OCI-LY7 (cell line): ENCODE measurements at places on chromosomes 7 and 10. TPM values are rescaled to one million over a fixed set of nuclear protein-coding genes. Genes with fewer than 3 reads are reported as not detected.
A peak's percentile ranks its signal among the peaks of the same experiment; 100 is the strongest.

GRCh38 chr10:106816318-106817085 is 348.0 kb downstream of the SORCS1 start:
- DNase-seq: no peak

GRCh38 chr7:15081891-15082290 is 179.3 kb upstream of the DGKB start:
- DNase-seq: no peak

- DNase-seq: no peak
Measured at GRCh38 chr7:156094350-156095146, 282.3 kb upstream of the SHH start.

GRCh38 chr10:8275911-8276310 is 221.4 kb downstream of the GATA3 start:
- no peak for DNase-seq

GRCh38 chr7:76349313-76349885 is 9.4 kb downstream of the YWHAG start:
- no peak for DNase-seq

DNA sequence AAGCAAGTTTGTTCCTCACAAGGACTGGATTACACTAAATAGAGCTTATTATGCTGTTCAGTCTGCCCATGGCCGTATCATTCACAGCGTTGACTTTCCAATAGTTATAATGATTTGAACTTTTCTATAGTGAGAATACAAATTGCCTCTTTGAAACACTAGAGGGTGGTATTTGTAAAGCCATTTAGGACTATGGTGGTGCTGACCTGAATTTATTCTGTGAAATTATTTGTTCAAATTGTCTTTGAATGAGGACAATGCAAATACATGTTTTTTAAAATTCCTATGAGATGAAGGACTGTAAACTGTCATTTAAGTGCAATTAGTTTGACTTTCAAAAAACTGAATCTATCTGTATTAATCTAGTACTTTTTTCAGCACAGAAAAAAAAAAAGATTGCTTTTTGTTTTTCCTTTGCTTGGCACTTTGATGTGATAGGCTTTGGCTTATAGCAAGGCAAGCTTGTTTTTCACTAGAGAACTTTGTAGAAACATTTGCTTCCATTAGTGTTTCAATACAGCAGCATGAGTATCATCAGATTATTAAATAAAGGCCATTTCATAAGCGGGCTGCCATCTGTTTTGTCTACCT is 122.7 kb upstream of the TMEM229A start:
- DNase-seq: peak; percentile 8

- no peak for DNase-seq
Measured at GRCh38 chr7:81710751-81711150, 59.1 kb downstream of the HGF start.

GRCh38 chr7:126755381-126755780 is 497.4 kb downstream of the GRM8 start:
- no peak for DNase-seq

DNA sequence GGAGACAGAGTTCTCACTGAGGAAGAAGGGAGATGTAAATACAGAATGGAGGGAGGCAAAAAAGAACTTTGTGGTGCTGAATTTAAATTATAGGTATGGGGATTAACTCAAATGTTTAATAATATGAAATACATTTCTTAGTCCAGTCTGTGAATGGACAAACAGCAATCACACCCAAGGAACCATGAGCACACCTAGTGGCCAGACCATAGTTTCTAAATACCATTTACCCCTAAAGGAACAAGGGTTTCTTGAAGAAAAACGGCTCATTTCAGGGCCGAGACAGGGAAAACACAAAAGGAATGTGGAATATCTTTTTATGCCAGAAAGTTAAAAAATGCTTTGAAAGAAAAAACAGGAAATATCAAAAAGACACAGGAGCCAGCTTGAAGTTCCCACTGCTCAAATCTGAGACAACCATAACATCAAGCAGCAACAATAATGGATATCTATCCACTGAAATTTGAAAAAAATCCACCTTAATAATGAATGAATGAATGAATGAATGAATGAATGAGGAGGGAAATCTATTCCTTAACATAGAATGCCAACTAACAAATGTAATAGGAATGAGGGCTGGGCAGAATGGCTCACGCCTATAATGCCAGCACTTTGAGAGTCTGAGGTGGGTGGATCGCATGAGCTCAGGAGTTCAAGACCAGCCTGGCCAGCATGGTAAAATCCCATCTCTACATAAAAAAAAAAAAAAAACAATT is 8.6 kb downstream of the IPMK start:
- DNase-seq: no peak

- no peak for DNase-seq
Measured at GRCh38 chr10:126191192-126191591, 197.1 kb downstream of the ADAM12 start.

- no peak for DNase-seq
Measured at GRCh38 chr7:45683556-45684148, 109.5 kb downstream of the ADCY1 start.

GRCh38 chr10:132989476-132990415 is 47.4 kb upstream of the CFAP46 start:
- no peak for DNase-seq

GRCh38 chr10:97001183-97001991 is 169.3 kb downstream of the LCOR start:
- DNase-seq: no peak

DNA sequence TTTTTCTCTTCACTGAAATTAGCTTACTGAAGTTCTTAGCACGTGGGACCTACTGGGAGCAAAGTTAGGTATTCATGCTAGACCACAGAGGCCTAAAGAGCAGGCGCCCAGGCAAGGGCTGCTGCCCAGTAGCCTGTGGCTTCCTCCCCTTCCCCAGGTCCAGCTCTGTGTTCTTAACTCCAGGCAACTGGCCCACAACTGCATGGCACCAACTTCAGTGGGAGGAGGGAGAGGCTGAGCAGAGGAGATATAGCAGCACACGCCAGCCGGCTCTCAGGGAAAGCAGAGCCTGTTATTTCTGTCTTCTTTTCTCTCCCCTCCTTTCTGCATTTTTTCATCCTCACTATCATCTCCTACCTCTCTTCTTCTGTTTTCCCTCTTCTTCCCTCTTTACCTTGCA is 67.4 kb downstream of the PCGF5 start:
- DNase-seq: no peak

- no peak for DNase-seq
Measured at GRCh38 chr10:73649876-73650536, 5.8 kb downstream of the SYNPO2L start.

- DNase-seq: no peak
Measured at GRCh38 chr7:118621810-118622360, 397.4 kb downstream of the ANKRD7 start.

DNA sequence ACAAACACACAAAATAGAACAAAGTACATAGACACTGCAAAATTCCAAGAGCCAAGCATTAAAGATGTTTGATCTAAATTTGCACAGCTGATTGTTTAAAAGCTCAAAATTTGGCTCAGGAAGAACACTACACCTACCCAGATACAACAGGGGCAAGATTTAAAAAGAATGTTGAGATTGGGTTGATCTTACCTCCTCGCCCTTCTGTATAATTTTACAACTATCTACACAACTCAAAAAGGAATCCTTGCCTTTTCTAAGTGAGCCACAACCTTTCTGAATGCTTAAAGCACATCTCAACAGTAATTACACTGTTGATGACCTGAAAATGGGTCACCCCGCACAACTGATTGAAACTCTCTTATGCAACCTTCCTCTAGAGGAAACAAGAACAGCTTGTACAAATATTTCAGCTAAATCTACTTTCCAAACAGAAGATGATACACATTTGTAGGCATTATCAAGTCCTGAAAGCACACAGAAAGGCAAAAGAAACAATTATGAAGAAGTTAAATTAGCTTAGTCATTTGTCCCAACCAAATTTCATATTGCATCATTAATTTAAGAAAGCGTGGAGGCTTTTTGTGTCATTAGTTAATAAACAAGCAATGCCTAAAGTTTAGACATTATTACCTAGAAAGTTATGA is 75.5 kb downstream of the UBE2H start:
- no peak for DNase-seq

- peak; percentile 6 for DNase-seq
Measured at GRCh38 chr10:71239946-71240795, 27.8 kb downstream of the UNC5B start.

Gene GRID2IP
- 0.32 and 0.41 TPM in 2 replicates for total RNA-seq

Gene CALHM3
- not detected in 2 replicates for total RNA-seq

Gene PAX4
- total RNA-seq: not detected in 2 replicates

Gene ERVW-1
- not detected in 2 replicates for total RNA-seq

Gene SEPHS1
- 113 and 127 TPM in 2 replicates for total RNA-seq

Gene SAMD9L
- 4.6 and 5.4 TPM in 2 replicates for total RNA-seq

Gene PLCE1
- total RNA-seq: not detected in 2 replicates

Gene NYAP1
- 0.10 and 0.50 TPM in 2 replicates for total RNA-seq

Gene SEPTIN7
- 270 and 271 TPM in 2 replicates for total RNA-seq

Gene PLEKHS1
- total RNA-seq: not detected in 2 replicates

Gene ARHGEF35
- total RNA-seq: not detected in 2 replicates

Gene KCNH2
- total RNA-seq: 5.8 and 6.2 TPM in 2 replicates

Gene ACTL6B
- total RNA-seq: not detected in 2 replicates
